Cardiac muscle cell (in vitro differentiated cells and primary cell): ENCODE measurements at places on chromosomes 1 and 21.

- no peak for DNase-seq
Observed at GRCh38 chr1:160047111-160047991, 15.6 kb upstream of the PIGM start.

GRCh38 chr1:103953386-103953785 lies 203.7 kb downstream of the AMY1C start:
- DNase-seq, result no peak

DNA sequence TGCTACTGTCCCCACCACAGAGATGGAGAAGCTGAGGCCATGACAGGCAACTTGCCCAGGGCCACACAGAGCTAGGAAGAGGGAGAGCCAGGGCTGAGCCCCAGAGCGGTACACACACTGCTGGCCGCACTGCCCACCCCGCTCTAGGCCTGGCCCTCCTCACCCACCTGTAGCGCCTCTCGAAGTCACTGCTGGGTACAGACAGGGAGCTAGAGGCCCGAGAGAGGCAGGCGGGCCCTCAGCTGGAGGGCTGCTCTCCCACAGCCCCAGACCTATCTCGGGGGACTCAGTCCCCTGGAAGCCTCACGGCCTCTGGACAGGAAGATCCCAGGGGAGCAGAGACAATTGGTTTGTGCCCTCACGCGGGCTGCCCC lies 17.3 kb upstream of the PLEKHG5 start:
- DNase-seq, result no peak

DNA sequence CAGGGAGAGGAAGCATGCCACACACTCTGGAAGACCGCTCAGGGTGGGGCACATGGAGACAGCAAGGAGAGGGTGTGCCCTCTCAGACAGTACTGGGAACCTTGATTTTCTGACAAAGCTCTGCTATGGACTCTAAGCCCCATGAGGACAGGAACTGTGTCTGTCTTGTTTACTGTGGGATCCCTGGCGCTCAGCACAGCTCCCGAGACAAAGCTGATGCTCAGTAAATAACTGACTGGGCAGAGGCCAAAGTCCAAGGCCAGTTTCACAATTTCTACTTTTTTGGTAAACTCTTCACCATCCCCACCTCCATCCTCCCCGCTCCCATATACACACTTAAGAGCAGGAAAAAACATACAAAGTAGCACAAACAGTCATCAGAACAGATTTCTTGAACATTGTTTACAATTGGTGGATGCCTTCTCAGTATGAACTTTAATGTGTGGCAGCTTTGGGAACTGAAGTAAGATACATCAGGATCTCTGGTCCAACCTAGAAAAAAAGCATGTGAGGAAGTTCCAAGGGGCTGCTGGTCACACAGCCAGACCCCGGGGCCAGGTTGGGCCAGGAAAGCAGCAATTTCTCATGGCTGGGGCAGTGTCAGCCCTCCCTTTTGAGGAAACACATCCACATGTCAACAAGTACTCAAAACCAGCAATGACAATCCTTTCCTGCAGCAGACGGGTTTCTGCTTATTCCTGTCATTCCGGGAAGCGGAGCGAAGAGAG lies 5.6 kb upstream of the AHCYL1 start:
- peak; percentile 33 for DNase-seq

- peak; percentile 46 for DNase-seq
Observed at GRCh38 chr1:244050014-244050834, 859 bp upstream of the ZBTB18 start.

DNA sequence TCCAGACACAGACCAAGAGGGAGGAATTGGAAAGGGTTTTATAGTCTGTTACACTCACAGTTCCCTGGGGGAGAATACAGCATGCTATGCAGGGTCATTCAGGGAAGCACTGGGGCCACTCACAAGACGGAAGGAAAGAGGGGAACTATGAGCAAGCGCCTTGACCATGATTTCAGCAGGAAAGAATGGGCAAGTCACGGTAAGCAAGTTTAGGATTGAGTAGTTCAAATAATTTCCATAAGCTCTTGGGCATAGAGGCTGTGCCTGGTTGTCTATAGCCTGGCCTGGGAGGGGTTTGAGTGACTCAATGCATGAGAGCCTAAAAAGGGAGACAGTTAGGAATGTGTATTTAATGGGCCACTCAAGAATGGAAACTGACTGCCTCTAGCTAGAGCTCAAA lies 176.7 kb downstream of the TTLL7 start:
- no peak for DNase-seq

DNA sequence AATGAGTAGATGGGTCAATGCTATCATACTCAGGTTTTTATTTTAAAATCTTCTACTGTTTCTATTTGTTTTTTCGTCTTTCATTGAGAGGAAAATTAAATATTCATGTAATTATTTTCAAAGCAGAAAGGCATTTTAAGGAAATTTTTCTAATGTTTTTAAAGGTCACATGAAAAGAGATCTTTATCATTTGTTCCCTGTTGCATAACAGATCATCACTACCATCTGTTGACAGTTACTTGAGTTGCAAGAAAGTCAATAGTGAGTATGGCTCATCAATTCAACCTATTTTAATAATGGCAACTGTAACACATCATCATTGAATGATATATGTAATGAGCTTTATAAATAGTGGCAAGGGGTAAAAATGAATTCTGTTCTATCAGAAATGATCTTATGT lies 369.7 kb downstream of the DPYD start:
- DNase-seq, result no peak

DNA sequence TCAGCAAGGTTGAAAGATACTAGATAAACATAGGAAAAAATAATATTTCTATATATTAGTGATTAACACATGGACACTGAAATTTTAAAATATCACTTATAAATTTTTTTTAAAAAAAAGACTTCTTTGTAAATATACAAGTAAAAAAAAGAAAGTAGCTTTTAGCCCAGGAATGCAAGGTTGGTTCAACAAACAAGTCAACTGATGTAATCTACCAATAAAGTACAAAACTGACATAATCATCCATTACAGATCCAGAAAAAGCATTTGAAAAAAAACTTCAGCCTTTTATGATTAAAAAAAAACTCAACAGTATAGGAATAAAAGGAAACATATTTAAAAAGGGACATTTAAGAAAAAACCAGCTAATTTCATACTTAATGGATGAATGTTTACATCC lies 48.4 kb downstream of the TRMT1L start:
- DNase-seq, result no peak

DNA sequence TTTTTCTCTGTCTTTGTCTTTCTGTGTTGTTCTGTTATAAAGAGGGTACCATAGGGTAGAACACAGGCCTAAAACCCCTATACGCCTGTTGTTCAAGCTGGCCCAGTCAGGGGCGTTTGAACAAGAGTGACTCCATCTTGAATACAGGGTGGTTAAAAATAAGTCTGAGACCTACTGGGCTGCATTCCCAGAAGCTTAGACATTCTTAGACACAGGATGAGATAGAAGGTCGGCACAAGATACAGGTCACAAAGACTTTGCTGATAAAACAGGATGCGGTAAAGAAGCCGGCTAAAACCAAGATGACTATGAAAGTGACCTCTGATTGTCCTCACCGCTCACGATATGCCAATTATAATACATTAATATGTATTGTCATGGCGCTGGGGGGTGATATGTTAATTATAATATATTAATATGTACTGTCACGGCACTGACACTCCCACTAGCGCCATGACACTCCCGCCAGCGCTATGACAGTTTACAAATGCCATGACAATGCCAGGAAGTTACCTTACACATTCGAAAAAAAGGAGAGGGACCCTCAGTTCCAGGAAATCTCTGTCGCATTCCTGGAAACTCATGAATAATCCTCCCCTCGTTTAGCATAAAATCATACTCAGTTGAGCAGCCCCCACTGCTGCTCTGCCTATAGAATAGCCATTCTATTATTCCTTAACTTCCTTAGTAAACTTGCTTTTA lies 58.5 kb upstream of the KLHDC7A start:
- no peak for DNase-seq
